ENCODE measurements at places on chromosomes 13 and 19.

GRCh38 chr13:61036715-61037114 is 378.9 kb downstream of the PCDH20 start:
- no peak for DNase-seq

GRCh38 chr13:84238381-84238780 is 356.1 kb upstream of the SLITRK1 start:
- no peak for DNase-seq

DNA sequence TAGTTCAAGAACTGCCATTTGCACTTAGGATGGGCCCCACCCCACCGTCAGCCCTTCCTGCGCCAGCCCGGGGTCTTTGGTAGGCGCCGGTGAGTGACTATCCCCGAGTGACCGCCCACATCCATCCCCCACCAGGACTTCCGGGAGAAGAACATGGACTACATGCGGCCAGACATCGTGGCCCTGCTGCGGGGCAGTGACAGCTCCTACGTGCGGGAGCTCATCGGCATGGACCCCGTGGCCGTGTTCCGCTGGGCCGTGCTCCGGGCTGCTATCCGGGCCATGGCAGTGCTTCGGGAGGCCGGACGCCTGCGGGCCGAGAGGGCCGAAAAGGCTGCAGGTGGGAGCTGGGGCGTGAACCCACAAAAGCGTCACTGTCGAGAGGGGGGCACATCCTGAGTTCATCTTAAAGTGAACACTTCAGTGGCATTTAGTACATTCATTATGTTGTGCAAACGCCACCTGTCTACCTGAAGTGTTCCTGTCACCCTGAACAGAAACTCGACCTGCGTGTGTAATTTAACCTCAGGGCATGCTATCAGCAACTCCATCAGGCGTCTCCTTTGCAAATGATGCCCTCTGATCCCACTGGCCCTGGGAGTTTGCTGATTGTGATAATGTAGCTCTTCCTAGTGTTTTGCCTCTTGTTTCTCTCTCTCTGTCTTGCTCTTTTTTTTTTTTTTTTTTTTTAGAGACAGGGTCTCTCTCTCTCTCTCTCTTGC is 42.4 kb upstream of the USE1 start:
- no peak for DNase-seq

DNA sequence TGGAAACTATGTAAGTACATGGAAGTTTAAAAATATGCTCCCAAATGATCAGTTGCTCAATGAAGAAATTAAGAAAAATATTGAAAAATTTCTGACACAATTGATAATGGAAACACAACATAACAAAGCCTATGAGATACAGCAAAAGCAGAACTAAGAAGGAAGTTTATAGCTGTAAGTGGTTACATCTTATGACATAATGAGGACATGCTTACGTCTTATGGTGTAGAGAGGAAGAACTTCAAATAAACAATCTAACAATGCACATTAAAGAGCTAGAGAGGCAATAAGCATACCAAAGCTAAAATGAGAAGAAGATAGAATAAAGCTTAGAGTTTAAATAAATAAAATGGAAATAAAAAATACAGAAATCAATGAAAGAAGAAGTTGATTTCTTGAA is 50.0 kb upstream of the CEACAM21 start:
- no peak for DNase-seq

- DNase-seq, result no peak
Measured at GRCh38 chr13:79912403-79912802, 428.5 kb downstream of the SPRY2 start.

DNA sequence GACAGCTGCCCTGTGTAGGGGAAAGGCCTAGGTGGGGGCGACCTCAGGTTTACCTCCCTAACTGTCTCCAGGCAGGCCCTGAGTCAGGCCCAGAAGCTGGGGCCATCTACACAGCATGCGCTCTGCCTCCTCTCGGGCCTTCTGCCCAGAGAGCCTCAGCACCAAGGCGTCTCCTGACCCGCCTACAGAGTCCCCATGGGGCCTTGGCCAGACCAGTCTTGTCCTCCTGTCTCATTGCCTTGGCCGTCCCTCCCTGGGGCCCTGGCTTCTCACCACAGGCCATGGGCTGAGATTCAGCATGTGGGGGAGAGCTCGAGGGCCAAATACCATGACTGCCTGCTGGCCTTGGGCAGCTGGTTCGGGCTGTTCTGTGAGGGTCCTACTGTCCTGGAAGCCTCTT is 59.0 kb downstream of the SMARCA4 start:
- peak; percentile 77 for DNase-seq

GRCh38 chr13:75514080-75514995 is 23.3 kb downstream of the COMMD6 start:
- DNase-seq, result no peak

DNA sequence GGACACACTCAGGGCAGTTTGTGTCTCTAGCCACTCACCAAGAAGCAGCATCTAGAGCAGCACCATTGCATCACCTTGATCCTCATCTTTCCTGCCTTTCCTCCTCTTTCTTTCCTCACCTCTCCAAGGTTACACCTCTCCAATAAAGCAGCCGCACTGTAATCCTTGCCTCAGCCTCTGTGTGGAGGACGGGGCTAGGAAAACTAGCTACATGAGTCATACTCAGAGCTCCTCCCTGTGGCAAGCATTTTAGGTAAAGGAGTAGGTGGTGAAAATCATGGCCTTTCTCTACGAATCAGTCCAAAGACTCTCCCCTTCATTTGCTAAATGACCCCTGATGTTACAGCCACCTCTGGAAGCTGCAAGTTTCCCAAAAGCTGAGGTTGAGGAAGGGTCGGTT is 108.9 kb downstream of the DNAJC15 start:
- no peak for DNase-seq

- DNase-seq, result no peak
Measured at GRCh38 chr13:91112201-91112923, 235.1 kb upstream of the MIR17HG start.

DNA sequence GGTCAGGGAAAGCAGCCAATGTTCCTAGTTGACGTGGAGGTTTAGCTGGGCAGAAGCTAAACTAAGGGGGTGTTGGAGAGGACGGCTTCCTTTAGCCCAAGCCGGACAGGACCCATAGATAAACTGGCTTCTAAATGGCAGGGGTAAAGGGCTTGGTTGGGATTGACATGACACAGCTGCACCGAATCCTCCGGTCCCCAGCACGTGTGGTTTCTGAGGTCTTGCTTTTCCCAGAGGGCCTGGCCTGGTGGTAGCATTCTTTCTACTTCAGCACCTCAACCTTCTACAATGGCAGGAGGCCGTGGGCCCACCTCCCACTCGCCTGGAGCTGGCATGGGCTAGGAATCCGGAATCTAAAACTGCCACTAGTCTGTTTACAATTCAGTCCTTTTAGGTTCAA is 163.0 kb downstream of the FGF9 start:
- no peak for DNase-seq

GRCh38 chr19:1279782-1280341 is 4.5 kb downstream of the FAM174C start:
- DNase-seq, result peak; percentile 91

DNA sequence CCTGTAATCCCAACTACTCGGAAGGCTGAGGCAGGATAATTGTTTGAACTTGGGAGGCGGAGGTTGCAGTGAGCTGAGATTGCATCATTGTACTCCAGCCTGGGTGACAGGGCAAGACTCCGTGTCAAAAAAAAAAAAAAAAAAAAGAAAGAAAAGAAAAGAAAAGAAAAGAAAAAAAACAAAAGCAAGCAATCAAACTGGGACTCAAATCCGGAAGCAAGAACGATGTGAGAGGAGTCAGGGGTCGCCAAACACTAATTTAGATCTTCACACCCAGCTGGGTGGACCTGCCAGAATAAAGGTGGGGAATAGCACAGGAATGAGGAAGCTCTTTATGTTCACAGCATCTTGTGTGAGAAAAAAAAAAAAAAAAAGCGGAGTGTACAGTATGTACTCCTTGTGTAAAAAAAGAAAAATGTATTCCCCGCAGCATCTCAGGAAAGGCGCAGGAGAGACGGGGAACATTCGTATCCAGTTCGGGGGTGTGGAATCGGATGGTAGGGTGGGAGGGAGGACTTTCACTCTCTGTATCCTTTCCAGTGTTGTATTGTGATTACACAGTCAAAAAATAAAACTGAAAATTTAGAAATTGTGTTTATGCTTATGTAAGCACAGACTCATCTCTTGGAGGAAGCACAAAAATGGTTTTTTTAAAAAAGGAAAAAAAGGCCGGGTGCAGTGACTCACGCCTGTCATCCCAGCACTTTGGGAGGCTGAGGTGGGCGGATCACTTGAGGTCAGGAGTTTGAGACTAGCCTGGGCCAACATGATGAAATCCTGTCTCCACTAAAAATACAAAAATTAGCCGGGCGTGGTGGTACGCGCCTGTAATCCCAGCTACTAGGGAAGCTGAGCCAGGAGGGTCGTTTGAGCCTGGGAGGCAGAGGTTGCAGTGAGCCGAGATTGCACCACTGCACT is 7.6 kb downstream of the DNAJB1 start:
- no peak for DNase-seq

DNA sequence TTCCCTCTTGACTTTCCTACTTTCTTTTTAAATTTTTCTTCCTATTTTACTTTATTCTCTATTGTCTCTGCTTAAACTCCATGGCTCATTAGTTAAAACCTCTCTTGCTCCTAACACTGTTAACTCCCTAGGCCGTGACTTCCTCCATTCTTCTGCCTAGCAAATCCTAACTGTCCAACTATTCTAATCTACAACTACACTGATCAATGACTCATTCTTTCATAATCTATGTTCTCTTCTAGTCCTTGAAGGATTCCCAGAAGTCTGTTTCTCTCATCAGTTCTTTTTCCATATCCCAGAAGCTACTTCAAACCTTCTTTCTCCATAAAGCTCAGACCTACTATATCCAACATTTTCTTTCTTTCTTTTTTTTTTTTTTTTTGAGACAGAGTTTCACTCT is 66.9 kb downstream of the MICU2 start:
- no peak for DNase-seq

DNA sequence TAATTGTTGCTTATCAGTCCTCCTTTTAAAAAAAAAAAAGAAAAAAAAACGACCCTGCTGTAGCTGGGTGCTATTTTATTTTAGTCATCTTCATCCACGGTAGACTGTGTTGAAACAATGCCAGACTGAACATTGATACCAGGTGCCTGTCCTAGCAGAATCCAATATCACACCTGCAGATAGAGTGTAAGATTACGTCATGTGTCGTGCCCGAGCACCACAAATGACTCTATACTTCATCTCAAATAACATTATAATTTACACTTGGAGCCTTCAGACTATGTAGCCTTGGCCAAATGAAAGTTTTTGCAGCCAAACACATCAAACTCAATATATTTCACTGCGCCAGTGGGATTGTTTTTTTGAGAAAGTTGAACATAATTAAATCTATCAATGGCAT is 410.6 kb downstream of the FGF9 start:
- no peak for DNase-seq

GRCh38 chr13:40399756-40400155 is 266.7 kb downstream of the FOXO1 start:
- DNase-seq, result no peak

DNA sequence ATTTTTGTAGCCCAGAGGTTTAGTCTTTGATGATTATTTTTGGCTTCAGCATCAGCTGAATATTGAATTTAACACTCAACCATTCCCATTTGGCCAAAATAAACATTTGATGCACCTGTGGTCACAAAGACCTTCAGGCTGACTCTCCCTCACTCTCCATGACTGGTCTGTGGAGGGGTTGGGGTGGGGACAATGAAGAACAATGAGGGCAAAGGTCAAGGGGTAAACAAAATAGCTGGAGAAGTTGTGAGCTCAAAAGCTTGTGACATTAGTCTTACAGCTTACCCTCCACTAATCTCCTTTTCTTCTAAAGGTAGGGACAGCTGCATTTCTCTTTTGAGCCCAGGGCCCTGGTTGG is 86.9 kb downstream of the SLC15A1 start:
- DNase-seq, result no peak

DNA sequence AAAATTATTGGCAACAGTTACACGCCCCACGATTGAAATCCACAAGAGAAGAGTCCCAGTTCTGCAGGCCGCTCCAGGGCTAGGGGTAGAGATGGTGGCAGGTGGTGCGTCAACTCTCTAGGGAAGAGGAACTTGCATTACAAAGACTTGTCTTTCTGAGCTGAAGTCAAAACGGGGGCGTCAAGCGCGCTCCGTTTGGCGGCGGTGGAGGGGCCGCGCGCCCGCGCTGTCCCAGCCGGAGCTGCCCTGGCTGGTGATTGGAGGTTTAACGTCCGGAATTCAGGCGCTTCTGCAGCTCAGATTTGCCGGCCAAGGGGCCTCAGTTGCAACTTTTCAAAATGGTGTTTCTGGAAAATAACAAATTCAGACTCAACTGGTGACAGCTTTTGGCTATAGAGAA is 38.9 kb downstream of the SOX1 start:
- DNase-seq, result no peak

DNA sequence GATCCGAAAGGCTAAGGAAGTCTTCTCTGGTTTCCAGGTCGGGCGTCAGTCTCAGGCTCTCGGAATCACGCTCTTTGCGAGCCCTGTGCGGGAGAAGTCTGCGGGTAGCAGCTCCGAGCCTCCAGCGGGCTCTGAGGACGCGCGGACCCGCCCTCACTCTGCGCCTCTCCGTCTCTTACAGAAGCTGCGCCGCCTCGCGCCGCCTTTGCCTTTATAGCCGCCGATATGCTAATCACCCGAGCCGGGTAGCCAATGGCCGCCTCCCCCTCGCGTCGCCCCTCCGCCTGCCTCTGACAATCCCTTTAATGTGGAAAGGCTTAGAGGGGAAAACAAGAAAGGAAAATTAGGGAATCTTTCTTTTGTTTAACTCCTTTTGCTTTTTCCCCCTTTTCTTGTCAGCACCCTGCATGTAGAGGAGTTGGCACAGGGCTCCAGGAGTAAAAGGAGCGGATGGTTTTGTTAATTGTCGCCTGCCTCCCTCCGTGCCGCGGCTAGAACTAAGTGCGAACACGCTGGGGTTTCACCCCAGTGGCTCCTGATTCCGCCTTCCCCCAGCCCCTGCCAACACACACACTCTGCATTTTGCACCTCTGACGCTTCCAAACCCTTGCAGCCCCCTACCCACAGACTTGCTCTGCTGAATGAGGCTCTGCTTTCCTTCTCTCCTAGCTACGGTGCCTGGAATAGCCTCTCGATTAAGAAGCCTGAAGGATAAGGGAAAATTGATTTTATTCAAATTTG is at the start of gene PCDH8:
Gene PCDH8, minus strand, starts transcription at position 186 of the 741 bp plus-strand sequence. CDS start 204 bp downstream, outside the sequence.
- no peak for DNase-seq

GRCh38 chr19:18428173-18428786 is 9.1 kb downstream of the SSBP4 start:
- DNase-seq, result no peak

GRCh38 chr13:26562512-26562890 is 5.0 kb downstream of the WASF3 start:
- no peak for DNase-seq
